ENCODE measurements at places on chromosomes 1 and 21.

DNA sequence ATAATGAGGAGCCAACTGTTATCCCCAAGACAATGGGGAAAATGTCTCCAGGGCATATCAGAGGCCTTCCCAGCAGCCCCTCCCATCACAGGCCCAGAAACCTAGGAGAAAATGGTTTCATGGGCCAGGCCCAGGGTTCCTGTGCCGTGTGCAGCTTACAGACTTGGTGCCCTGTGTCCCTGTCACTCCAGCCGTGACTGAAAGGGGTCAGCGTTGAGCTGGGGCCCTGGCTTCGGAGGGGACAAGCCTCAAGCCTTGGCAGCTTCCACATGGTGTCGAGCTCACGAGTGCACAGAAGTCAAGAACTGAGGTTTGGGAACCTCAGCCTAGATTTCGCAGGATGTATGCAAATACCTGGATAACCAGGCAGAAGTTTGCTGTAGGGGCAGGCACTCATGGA lies 18.1 kb downstream of the SIPA1L2 start:
- DNase-seq = no peak
- no peaks in the 10 kb centered on the region for H3K36me3 ChIP-seq
- H3K27ac ChIP-seq = no peak overlapping the region
- H3K4me1 ChIP-seq = peaks cover 22% of the 10 kb centered on the region

DNA sequence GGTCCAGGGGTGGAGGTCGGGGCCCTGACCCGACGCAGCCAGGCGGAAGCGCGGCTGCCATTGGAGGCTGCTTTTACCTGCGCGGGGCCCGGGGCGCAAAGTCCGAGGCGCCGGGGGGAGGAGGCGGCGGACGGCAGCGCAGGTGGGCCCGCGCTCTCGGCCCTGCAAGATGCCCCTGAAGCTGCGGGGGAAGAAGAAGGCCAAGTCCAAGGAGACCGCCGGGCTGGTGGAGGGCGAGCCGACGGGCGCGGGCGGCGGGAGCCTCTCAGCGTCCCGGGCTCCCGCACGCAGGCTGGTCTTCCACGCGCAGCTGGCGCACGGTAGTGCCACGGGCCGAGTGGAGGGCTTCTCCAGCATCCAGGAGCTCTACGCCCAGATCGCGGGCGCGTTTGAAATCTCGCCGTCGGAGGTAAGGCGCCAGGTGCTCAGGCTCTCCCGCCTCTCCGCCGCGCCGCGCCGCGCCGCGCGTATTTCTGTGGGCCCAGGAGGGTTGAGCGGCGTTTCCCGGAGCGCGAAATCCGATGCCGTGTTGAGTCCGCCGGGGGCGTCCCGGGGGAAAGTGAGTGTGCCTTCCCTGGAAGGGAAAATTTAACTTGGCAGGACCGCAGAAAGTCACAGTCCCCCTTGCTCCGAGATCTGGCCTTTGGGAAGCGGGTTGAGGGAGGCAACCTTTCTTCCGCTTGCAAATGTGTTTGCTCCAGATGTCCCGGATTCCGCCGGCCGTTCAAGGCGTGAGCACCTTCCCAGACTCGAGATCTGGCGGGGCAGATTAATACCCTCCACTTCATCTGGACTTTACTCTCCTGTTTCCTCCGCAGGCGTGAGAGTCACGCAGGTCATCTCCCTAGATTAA lies at the start of gene GIPC2:
GIPC2 (plus strand) TSS at position 41 of the 853 bp plus-strand sequence; CDS start at position 170, 129 bp downstream.
- peak within 1 kb of the TSS; percentile 62 for H3K4me3 ChIP-seq
- no peaks in the 10 kb centered on the region for H3K36me3 ChIP-seq
- H3K27me3 ChIP-seq = peaks cover 61% of the 10 kb centered on the region
- peaks cover 13% of the 10 kb centered on the region for H3K4me1 ChIP-seq
- H3K27ac ChIP-seq = no peak within 1 kb of the TSS

GRCh38 chr1:172790245-172790644 lies 131.3 kb downstream of the FASLG start:
- no peaks in the 10 kb centered on the region for H3K36me3 ChIP-seq
- no peaks in the 10 kb centered on the region for H3K27me3 ChIP-seq
- no peak overlapping the region for H3K4me3 ChIP-seq
- no peak for DNase-seq
- no peak overlapping the region for H3K27ac ChIP-seq

- no peaks in the 10 kb centered on the region for H3K4me1 ChIP-seq
- no peaks in the 10 kb centered on the region for H3K36me3 ChIP-seq
- no peak overlapping the region for H3K27ac ChIP-seq
- no peaks in the 10 kb centered on the region for H3K27me3 ChIP-seq
- H3K4me3 ChIP-seq = no peak overlapping the region
Observed at GRCh38 chr21:19461481-19462205, 1058.1 kb upstream of the TMPRSS15 start.

DNA sequence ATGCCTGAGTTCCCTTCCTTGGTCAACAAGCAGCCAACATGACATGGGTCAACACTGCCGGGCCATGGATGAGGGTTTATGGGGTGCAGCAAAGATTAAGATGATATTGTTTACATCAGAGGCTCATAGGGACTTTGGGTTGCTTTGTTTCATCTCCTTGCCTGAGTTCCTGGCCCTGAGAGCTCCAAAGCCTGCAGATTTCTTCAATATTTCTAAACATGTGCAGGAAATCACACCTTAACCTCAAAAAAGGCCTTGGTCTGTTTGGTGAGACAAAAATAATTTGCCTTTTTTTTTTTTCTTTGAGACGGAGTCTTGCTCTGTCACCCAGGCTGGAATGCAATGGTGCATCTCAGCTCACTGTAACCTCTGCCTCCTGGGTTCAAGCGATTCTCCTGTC lies 876 bp downstream of the SLAMF8 start:
- peaks cover 19% of the 10 kb centered on the region for H3K36me3 ChIP-seq
- H3K27ac ChIP-seq = peak overlapping the region; percentile 75
- peaks cover 96% of the 10 kb centered on the region for H3K4me1 ChIP-seq
- no peaks in the 10 kb centered on the region for H3K27me3 ChIP-seq

GRCh38 chr1:198373376-198373775 lies 167.1 kb downstream of the ATP6V1G3 start:
- DNase-seq = no peak
- no peaks in the 10 kb centered on the region for H3K27me3 ChIP-seq
- no peaks in the 10 kb centered on the region for H3K36me3 ChIP-seq
- no peak overlapping the region for H3K27ac ChIP-seq
- no peak overlapping the region for H3K4me3 ChIP-seq

- H3K27me3 ChIP-seq = no peaks in the 10 kb centered on the region
- H3K4me1 ChIP-seq = peaks cover 4% of the 10 kb centered on the region
- DNase-seq = no peak
- H3K27ac ChIP-seq = no peak overlapping the region
Observed at GRCh38 chr1:25765136-25765922, 34.7 kb upstream of the SELENON start.

- H3K36me3 ChIP-seq = peaks cover 2% of the 10 kb centered on the region
- H3K4me3 ChIP-seq = no peak overlapping the region
- no peak overlapping the region for H3K27ac ChIP-seq
- peaks cover 11% of the 10 kb centered on the region for H3K27me3 ChIP-seq
Observed at GRCh38 chr1:10909697-10910680, 102.5 kb upstream of the TARDBP start.

DNA sequence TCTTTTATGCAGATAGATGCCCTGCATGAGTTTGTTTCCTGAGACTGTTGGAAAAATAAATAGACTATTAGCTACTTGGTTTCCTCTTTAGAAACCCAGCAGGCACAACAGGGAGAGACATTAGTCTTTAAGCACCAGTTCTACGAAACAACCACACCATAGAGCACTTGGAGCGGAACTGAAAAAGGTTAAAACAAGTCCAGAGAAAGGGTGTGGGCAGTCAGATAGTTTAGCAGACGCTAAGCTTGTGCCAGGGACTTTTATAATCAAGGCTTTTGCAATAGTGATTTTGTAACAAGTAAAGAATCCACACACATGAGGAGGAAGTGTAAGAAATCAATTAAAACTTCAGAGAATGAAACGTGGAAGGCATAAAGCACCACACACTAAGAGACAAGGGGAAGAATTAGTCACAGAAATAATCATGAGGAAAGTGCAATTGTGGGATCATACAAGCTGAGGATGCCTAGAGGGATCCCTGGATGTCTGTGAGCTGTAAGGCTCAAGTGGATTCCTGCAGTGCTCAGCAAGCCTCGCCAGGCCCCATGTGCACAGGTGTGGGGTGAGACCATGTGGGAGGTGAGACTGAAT lies 37.8 kb upstream of the TLR5 start:
- peaks cover 17% of the 10 kb centered on the region for H3K4me1 ChIP-seq
- peaks cover 3% of the 10 kb centered on the region for H3K36me3 ChIP-seq
- H3K4me3 ChIP-seq = no peak overlapping the region
- DNase-seq = no peak

DNA sequence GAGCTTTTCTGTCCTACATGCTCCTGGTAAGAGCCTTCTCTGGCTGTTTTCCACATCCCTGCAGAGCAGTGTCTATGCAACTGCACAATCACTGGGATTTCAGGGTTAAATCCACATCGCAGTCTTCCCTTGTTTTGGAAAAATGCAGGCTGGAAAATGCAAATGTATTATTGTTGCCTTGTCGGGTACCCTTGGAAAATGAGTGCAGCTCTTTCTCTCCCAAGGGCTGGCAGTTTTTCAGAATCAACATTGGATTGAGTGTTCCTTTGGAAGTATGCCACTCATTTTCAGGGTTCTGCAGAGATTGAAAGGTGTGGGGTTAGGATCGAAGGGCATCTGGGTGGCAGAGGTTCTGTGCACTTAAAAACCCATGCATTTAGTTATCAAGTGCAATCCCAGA lies 3.2 kb downstream of the NOS1AP start:
- peaks cover 4% of the 10 kb centered on the region for H3K4me1 ChIP-seq
- H3K36me3 ChIP-seq = no peaks in the 10 kb centered on the region
- peaks cover 84% of the 10 kb centered on the region for H3K27me3 ChIP-seq
- no peak for DNase-seq

DNA sequence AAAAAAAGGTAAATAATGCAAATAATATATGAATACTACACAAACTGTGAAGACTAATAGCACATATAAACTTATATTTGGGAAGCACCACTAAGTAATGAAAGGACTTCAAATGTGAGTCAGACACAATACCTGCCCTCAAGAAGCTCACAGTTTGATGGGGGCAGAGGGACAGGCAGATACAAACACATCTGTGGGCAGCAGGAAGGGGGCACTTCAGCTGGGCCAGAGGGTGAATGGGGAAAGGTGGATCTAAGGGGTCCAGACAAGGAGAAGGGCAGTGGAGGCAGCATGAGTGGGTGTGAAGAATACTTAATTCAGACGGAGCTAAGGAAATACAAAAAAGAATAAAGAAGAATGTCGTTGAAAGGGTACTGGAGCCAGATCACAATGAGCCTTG lies 114.2 kb downstream of the TGFBR3 start:
- DNase-seq = no peak
- no peak overlapping the region for H3K27ac ChIP-seq
- no peak overlapping the region for H3K4me3 ChIP-seq
- H3K36me3 ChIP-seq = peaks cover 7% of the 10 kb centered on the region
- no peaks in the 10 kb centered on the region for H3K27me3 ChIP-seq

- H3K4me3 ChIP-seq = no peak overlapping the region
- no peak overlapping the region for H3K27ac ChIP-seq
- H3K36me3 ChIP-seq = no peaks in the 10 kb centered on the region
- H3K27me3 ChIP-seq = peaks cover 66% of the 10 kb centered on the region
- no peak for DNase-seq
Observed at GRCh38 chr1:237170149-237170548, 128.2 kb downstream of the RYR2 start.

DNA sequence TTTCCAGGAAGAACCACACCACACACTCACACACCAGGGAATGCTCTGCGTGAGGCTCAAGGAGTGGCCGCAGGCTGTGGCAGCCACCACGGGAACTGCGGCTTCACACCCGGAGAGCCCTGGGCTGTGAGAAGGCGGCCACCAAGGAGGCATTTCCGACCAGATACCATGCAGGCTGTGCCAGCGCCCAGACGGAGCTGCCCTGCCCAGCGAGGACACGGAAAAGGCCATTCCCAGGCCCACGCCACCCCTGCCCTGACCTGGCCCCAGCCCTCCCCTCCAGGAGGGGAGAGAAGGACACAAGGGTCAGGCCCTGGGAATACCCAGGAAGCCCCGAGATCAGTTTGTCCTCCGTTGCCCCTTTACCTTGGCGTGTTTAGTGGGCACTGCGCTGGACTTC lies 119.3 kb downstream of the NPHP4 start:
- H3K27me3 ChIP-seq = no peaks in the 10 kb centered on the region
- no peak overlapping the region for H3K27ac ChIP-seq
- DNase-seq = no peak
- peaks cover 2% of the 10 kb centered on the region for H3K36me3 ChIP-seq

- H3K4me3 ChIP-seq = peak within 1 kb of the TSS; percentile 87
- no peak for DNase-seq
- H3K27me3 ChIP-seq = no peaks in the 10 kb centered on the region
- H3K36me3 ChIP-seq = peaks cover 9% of the 10 kb centered on the region
Observed at GRCh38 chr1:53946252-53947171, at the start of gene LRRC42. Gene LRRC42, plus strand, starts transcription at chr1:53946350. Its CDS starts 5,650 bp downstream, at chr1:53952000.

DNA sequence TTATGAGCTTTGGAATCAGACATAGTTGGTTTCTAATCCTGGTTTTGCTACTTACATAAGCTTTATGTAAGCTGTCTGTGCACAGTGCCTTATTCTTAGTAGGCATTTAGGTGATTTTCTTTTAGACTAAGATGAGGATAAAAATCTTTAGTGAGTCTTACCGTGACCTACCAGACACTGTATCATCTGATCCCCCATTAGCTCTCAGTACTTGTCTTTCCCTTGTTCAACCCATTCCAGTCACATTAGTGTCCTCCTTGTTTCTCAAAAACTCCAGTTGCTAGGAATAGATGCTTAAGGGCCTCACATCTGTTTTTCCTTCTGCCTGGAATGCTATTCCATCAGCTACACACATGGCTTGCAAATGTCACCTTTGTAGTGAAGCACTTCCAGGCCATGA lies 18.8 kb downstream of the PPP1R12B start:
- H3K27me3 ChIP-seq = no peaks in the 10 kb centered on the region
- peaks cover 5% of the 10 kb centered on the region for H3K4me1 ChIP-seq
- no peaks in the 10 kb centered on the region for H3K36me3 ChIP-seq
- no peak for DNase-seq
- H3K4me3 ChIP-seq = no peak overlapping the region

DNA sequence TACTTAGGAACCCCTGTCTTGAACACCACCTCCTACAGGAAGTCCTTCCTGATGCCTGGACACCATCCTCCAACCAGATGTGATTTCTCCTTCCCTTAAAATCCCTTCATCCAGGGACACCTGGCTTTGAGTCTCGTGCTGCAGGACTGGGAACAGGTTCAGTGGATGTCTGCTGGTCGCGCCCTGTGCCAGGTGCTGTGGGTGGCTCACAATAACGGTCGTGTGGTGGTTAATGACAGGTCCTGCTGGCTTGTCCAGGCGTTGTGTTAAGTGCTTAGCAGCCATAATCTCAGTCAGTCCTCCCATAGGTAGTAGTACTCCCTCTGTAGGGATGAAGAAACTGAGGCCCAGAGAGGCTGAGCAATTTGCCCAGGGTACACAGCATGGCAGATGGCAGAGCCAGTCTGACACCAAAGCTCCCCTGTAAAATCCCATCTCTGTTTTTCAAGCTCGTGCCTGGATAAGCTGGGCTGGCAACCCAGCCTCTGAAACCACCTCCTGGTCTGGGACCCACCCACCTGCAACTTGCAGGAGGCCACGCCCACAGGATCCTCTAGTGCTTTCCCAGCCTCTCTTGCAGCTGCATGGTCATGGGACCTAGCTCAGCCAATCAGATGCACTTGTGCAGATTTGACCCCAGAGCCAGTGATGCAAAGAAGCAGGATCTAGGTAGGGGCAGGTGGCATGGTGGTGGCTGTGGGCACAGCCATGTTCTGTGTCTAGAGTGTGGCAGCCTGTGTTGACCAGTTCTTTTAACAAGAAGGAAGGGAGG lies 106.0 kb upstream of the IFFO2 start:
- H3K4me3 ChIP-seq = no peak overlapping the region
- H3K27ac ChIP-seq = no peak overlapping the region
- H3K36me3 ChIP-seq = peaks cover 18% of the 10 kb centered on the region
- DNase-seq = no peak
- H3K27me3 ChIP-seq = peaks cover 14% of the 10 kb centered on the region
- peaks cover 18% of the 10 kb centered on the region for H3K4me1 ChIP-seq
